H7 (cell line): ENCODE measurements at places on chromosomes 3 and 15.

DNA sequence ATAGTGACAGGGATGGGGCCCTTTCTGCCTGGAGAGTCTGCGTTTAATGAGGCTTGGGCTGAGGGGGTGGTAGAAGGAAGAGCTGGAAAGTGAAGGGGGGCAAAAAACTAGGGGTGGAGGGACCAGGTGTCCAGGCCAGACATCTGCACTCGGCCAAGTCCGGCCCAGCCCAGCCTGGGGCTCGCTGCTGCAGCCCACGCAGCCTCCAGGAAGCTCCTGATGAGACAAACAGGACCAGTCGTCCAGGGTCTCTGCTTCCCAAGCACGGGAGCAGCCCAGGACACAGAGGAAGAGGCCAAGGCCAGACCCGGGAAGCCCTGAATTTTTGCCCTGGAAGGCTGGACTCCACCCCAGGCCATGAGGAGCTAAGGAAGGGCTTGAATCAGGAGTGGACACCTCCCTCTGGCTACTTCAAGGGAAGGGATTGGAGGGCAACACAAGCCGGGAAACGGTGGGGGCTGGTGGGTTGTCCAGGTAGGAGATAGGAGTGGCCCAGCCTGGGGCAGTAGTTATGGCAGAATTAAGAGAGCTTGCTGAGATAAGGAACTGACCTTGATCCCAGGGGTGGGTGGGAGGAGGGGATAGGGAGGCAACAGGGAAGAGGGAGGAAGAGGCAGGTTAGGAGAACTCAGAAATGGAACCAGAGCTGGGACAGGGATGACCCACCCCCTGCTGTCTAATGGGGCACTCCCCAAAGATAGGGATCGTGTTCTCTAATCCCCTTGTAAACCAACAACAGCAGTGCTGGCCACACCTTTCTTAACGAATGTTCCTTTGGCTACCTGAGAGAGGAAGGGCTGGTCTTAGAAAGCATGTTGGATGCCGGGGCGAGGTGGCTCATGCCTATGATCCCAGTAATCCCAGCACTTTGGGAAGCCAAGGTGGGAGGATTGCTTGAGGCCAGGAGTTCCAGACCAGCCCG, 89.5 kb downstream of the ANP32A start:
- DNase-seq: no peak

GRCh38 chr15:100141311-100142001, 200.3 kb downstream of the ADAMTS17 start:
- no peak for DNase-seq

GRCh38 chr3:25895031-25895430, 105.1 kb downstream of the OXSM start:
- no peak for DNase-seq

GRCh38 chr15:81256916-81257315, 60.2 kb downstream of the IL16 start:
- DNase-seq: no peak

GRCh38 chr3:66495668-66496045, 5.2 kb downstream of the LRIG1 start:
- peak; percentile 56 for DNase-seq

DNA sequence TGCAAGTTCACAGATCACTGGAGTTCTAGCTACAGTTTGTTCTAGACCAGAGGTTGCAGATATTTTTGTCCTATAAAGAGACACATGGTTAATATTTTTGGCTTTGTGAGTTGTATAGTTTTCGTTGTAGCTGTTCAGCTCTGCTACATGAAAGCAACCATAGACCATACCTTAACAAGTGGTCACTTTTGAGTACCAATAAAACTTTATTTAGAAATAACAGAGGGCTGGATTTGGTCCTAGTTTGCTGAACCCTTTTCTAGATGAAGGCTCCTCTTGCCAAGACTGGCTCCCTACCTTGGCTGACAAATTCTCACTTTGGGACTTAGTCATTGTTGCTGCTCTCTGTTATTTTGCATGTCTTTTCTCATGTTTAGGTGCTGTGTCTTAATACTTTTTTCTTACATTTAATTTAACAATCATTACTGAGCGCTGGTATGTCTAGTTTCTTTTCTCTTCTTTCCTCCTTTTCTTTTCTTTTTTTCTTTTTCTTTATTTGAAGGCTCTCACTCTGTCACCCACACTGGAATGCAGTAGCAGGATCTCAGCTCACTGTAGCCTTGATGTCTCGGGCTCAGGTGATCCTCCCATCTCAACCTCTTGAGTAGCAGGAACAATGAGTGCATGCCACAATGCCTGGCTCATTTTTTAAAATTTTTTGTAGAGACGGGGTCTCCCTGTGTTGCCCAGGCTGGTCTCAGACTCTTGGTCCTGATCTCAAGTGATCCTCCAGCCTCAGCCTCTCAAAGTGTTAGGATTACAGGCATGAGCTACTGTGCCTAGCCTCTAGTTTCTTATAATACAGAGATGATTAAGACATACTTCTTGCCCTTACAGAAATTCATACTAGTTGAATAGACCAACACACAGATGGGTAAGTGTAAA, 227.5 kb downstream of the PTPRG start:
- no peak for DNase-seq

DNA sequence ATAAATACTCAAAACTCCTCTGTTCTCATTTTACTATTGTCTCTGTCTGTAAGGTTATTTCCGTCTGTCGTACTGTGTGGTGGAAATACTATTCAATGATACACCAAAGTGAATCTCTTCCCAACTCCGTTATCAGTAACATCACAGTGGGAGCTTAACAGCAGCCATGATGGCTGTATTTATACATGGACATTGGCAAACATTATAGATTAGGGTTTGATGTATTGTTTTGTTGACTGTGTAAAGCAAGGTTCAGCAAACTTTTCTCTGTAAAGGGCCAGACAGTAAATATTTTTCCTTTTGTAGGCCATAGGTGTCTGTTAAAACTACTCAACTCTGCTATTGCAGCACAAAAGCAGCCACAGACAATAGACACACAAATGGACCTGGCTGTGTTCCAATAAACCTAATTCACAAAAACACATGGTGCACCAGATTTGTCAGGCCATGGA, 23.2 kb downstream of the LIPC start:
- DNase-seq: no peak

- no peak for DNase-seq
Measured at GRCh38 chr3:132343018-132343612, 25.9 kb downstream of the ACP3 start.

GRCh38 chr15:54149115-54149531, 170.9 kb downstream of the UNC13C start:
- DNase-seq: no peak

DNA sequence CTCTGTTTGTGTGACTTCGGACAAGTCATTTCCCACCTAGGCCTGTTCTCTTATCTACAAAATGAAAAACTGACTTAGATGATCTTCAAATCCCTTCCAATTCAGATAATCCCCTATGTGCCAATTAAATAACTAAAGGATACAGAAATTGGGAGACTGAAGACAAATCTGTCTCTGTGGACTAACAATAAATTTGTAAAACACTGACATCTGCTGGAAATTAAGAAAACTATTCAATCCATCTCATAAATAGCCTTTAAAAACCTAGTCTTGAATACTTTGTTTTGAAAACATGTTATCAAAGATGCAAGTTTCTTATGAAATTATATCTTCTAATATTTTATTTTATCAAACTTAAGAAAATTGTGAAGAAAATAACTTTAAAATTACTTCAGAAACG, 38.3 kb downstream of the MTHFS start:
- DNase-seq: no peak
